Natural killer cell treated with Interleukin-12 subunit alpha and Interleukin-12 subunit beta and Interleukin-15 and Interleukin-18, amount 100 ng/mL, for 72 hours (primary cell): ENCODE measurements at places on chromosomes 4 and X. TPM values are rescaled to one million over a fixed set of nuclear protein-coding genes. Genes with fewer than 3 reads are reported as not detected.

Gene PCGF3
- total RNA-seq = 50.6 TPM

Gene MYOZ2
- not detected for total RNA-seq

- no peak for DNase-seq
Measured at GRCh38 chrX:10656214-10656613, 35.8 kb upstream of the MID1 start.

GRCh38 chrX:44223150-44223549 lies 120.3 kb downstream of the EFHC2 start:
- no peak for DNase-seq

GRCh38 chrX:17597327-17597726 lies 140.0 kb upstream of the SCML1 start:
- DNase-seq = no peak

DNA sequence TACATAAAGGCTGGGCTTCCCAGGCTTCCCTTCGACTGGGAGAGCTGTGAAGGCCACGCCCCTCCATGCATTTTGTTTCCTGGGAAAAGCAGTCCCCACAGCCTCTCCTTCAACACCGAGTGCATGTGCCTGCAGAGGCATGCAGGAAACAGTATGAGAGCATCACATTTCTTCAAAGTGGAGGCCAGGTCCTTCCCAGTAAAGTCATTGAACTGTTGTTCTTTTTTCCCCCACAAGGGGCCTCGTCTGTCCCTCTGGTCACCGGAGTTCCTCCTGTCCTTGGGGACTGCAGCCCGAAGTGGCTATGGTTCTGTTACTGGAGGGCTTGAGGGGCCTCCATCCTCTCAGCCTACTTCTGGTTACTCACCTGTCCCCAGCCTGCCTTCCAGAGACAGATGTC lies 56.0 kb downstream of the RAI2 start:
- no peak for DNase-seq

GRCh38 chr4:145816091-145816490 lies 122.5 kb downstream of the ZNF827 start:
- no peak for DNase-seq

GRCh38 chrX:23559975-23560374 lies 107.3 kb upstream of the PRDX4 start:
- no peak for DNase-seq
